Posterior vena cava (tissue), 2 donors: ENCODE measurements at places on chromosomes 13 and 19.

GRCh38 chr13:104198801-104199200, 1132.6 kb upstream of the SLC10A2 start:
- no peak for DNase-seq

- DNase-seq: no peak
Measured at GRCh38 chr13:80840316-80840976, 499.5 kb upstream of the SPRY2 start.

DNA sequence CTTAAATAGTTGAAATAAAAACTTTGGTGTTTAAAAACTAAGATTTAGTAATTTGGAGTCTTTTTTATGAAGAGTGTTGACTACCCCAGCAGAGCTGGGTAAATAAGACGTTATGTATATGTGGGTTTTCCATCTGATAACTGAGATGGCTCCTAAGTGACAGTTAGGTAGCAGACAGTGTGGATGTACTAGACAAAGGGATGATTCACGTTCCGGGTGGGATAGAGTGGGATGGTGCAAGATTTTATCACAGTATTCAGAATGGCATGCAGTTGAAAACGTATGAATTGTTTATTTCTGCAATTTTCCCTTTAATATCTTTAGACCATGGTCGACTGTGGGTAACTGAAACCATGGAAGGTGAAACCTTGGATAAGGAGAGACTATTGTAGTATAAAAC, 50.4 kb downstream of the NAA16 start:
- no peak for DNase-seq

- no peak for DNase-seq
Measured at GRCh38 chr13:58187881-58188280, 556.3 kb downstream of the PCDH17 start.

- DNase-seq: no peak
Measured at GRCh38 chr19:3071768-3072167, 9.5 kb upstream of the TLE5 start.

- no peak for DNase-seq
Measured at GRCh38 chr13:92716749-92717148, 509.9 kb upstream of the GPC6 start.

DNA sequence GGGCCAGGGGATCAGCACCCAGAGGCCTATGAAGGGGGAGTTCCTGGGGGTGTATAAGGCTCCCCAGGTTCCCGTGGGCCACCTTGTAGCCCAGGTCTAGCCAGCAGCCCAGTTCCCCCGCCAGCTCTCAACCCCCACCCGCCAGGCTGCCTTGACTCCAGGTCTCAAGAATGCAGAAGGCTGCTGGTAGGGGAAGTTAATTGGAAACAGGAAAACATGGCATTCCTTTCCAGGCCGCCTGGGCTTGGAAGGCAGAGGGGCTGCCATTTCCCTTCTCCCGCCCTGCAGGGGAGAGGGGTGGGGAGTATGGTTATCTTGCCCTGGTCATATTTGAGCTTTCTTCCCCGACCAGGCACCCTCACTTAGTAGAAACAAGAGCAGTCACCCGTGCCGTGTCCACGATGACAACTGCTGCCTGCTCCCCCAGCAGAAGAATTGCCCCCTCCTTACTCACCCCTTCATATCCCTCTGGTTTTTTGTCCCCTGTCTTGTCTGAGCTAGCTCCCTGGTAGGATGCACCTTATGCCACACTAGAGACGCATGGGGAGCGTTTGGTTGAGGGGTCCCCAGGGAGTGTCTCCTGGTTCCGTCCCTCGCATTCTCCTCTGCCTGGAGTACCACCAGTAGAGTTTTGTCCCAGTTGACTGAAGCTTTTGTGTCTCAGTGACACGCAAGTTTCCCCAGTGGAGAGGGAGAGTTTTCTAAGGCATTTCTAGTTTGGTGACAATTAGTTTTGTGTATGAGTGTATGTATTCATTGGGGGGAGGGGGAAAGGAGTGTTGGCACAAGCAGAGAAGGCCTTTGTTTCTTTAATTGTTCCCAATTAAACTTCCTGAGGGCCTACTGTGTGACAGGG, 4.5 kb downstream of the BICRA start:
- no peak for DNase-seq
